Thoracic aorta (tissue), 2 donors: ENCODE measurements at places on chromosomes 3 and 15. TPM values are rescaled to one million over a fixed set of nuclear protein-coding genes. Genes with fewer than 3 reads are reported as not detected.
A peak's percentile ranks its signal among the peaks of the same experiment; 100 is the strongest.

The ATP13A5 gene
- total RNA-seq: not detected

DNA sequence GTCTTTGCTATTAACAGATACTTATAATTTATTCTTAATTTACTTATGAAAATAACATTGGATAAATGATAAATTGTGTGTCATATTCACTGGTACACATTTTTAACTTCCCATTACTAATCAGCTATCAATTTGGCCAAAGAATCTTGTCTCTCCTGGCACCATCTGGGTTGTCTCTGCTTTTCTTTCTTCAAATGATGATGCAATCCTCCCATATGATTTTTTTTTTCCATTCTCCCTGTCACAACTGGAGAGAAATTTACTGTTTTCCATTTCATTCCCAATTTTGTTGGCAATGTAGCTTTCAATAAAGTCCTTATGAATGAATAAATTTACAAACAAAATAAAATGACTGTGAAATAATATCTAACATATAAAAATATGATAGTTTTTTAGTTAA, 743.7 kb upstream of the EPHA6 start:
- no peak for DNase-seq
- H3K27ac ChIP-seq: no peak overlapping the region
- no peaks in the 10 kb centered on the region for H3K27me3 ChIP-seq
- no peak overlapping the region for H3K4me3 ChIP-seq
- H3K36me3 ChIP-seq: no peaks in the 10 kb centered on the region
- H3K4me1 ChIP-seq: no peaks in the 10 kb centered on the region

The SAMD7 gene
- total RNA-seq: not detected

The ANKUB1 gene
- total RNA-seq: not detected

DNA sequence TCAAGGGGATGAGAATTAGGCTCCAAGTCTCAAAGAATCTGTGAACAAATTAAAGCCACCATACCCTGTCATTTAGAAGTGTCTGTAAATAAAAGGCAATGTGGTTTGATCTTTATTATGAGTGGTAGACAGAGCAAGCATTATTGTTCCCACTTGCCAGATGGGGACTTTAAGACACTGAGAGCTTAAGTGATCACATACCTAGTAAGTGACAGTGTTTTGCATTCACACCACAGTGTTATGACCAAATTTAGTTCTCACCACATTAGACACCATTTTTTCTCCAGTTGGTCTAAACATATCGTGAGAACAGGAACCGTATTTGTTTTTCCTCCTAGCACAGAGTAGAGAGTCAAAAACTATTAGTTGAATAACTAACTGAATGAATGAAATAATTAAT, 13.2 kb upstream of the ZBED2 start:
- no peaks in the 10 kb centered on the region for H3K36me3 ChIP-seq
- H3K27me3 ChIP-seq: no peaks in the 10 kb centered on the region
- no peak for DNase-seq
- no peak overlapping the region for H3K27ac ChIP-seq

DNA sequence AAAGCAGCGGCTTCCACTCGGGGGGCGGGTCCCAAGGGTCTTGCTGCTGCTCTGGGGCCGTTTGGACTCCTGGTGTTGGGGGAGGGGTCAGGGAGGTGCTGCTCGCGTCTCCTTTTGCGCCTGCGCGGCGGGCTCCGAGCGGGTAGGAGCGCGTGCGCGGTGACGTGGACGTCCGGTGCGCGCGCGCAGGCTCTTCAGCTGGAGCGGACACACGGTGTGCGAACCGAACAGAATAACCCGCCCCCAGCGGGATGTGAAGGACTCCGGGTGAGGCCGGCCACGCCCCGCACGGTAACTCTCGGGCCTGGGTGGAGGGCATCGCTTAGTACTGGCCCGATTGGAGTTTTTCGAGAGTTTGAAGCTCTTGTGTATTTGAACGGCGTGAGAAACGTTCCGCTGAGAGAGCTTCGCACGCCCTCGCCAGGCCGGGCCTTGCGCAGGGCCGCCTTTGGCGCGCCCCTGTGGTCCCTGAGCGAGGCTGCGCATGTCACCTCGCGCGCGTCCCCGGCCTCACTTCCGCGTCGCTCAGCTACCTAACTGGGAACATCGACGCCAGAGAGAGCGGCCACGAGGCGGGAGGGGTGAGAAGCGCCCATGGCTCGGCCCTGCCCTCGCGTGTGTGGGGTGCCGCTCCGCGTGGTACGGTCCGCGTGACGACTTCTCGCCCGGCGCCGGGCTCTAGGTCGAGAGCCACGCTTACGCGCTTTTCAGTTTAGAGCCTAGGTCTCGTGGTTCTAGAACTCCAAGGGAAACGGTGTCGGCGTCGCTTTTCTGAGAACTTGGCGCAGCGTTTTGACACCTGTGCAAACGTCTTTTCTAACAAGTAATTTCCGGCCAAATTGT, at the start of gene MGA:
TSS of gene MGA (plus strand) at position 171 of the 843 bp plus-strand sequence.
- H3K4me1 ChIP-seq: peaks cover 28% of the 10 kb centered on the region
- H3K27me3 ChIP-seq: no peaks in the 10 kb centered on the region
- H3K27ac ChIP-seq: peak within 1 kb of the TSS; percentile 65
- H3K4me3 ChIP-seq: peak within 1 kb of the TSS; percentile 72
- peak; percentile 64 for DNase-seq
- H3K36me3 ChIP-seq: no peaks in the 10 kb centered on the region

DNA sequence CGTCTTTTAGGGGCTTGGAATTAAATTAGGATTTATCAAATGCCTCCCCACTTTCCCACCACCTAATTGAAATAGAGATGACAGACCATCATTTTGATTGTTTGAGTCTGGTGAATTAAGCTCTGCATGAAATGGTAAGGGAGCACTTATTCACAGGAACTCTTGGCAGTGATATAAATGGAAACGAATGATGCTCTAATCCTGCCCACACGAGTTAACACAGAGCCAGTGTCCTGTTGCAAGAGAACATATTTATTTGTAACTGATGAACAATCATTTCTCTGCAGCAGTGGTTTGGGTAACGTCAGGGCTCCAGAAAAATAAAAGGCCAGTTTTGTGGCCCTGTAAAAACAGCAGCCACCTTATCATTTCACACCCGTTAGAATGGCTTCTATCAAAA, 163.3 kb downstream of the FEZF2 start:
- DNase-seq: no peak
- no peak overlapping the region for H3K4me3 ChIP-seq
- no peaks in the 10 kb centered on the region for H3K4me1 ChIP-seq
- H3K27ac ChIP-seq: no peak overlapping the region
- H3K36me3 ChIP-seq: no peaks in the 10 kb centered on the region
